Umbilical cord (tissue), 2 donors: ENCODE measurements at places on chromosomes 3 and 15. TPM values are rescaled to one million over a fixed set of nuclear protein-coding genes. Genes with fewer than 3 reads are reported as not detected.
A peak's percentile ranks its signal among the peaks of the same experiment; 100 is the strongest.

GRCh38 chr15:25909806-25910205 is 46.7 kb upstream of the ATP10A start:
- DNase-seq = no peak

DNA sequence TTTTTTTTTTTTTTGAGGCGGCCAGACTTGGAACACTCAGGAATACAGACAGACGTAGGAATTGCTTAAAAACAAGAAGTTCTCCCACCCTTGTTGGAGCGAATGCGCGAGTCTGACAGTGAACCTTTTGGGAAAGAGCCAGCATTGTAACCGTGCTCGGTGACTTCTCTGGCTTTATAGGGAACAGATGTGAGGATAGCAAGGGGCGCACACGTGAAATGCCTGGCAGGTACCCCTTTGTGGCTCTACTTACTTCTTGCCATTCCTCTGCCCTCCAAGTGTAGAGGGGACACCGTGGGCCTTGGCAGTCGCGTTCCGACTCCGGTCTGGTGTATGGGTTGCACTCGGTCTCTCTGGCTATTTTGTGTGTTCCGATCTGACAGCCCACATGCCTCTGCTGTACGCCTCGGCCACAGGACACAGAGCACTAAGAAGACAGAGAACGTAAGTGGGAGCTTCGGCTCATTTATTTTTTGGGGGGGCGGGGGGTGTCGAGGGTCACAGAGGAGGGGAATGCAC is 126.4 kb downstream of the ADAMTS9 start:
- no peak for DNase-seq

- DNase-seq = peak; percentile 91
Measured at GRCh38 chr3:22443571-22444233, 692.7 kb upstream of the ZNF385D start.

GRCh38 chr3:118987477-118987876 is 47.2 kb downstream of the IGSF11 start:
- DNase-seq = peak; percentile 83

GRCh38 chr3:129235344-129235917 is 14.0 kb upstream of the COPG1 start:
- DNase-seq = no peak

- peak; percentile 17 for DNase-seq
Measured at GRCh38 chr3:136070334-136070733, 104.8 kb downstream of the PPP2R3A start.

DNA sequence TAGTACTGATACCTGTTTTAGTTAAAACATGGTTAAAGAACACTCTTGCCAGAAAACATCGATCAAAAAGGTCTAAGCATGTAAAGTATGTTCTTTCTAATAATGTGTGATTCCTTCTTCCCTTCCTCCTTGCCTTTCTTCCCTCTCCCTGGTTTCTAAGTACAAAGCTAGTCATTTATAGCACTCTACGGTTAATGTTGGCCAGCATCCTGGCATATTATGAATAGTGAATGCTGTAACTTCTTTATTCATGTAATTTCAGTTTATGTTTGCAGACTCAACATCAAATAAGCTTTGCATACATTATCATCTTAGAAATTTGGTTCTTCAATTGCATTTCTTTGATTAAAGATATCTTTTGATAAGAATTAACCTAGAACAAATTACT is 27.1 kb downstream of the P2RY12 start:
- DNase-seq = no peak

The ACKR2 gene
- 10.4 TPM for total RNA-seq

DNA sequence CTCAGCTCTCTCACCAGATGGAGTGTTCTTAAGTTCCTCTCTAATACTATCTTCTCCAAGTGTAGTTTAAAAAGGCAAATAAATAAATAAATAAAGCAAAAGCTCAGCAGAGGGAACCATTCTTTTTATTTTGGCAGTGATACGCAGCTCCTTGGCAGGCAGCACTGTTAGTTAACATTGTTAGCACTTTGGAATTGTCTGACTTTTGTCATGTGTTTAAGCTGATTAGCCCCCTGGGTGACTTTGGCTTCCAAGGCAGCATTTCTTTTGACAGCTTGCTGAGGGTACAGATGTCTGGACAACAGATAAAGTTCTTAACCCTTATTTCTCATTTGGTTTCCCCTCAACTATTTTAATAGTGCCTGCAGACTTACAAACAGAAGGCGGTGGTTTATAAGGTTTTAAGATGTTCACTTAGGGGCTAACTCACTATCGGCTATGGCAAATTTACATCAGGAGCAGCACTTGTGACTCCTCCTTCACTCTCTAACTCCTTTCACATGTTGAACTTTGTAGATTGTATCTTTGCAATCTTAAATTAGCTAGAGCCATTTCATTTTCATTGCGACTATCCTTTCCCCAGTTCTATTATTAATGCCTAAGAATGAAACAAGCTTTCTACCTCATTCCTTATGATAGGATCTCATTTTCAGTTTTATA is 213.4 kb downstream of the ZBBX start:
- DNase-seq = peak; percentile 20

The GRK7 gene
- 4.8 TPM for total RNA-seq

DNA sequence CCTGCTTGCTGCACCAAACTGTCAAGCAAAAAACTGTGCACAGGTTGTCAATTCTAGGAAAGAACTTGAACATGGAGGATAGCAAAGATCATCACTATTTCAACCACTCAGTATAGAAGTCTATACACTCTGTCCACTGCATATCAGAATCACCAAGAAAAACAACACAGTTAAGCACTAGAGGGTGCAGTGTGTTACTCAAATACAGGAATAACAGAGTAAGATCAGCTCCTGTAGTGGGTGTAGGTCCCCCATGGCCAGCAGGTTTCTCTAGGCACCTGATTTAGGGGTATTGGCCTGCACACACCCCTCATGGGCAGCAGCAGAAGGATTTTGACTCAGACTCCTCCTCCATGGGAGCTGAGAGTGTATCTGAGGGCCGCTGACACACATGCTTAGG is 464.1 kb downstream of the EPHA6 start:
- DNase-seq = no peak

GRCh38 chr15:63194880-63195568 is 5.6 kb downstream of the RAB8B start:
- no peak for DNase-seq

The GUCA1C gene
- not detected for total RNA-seq

DNA sequence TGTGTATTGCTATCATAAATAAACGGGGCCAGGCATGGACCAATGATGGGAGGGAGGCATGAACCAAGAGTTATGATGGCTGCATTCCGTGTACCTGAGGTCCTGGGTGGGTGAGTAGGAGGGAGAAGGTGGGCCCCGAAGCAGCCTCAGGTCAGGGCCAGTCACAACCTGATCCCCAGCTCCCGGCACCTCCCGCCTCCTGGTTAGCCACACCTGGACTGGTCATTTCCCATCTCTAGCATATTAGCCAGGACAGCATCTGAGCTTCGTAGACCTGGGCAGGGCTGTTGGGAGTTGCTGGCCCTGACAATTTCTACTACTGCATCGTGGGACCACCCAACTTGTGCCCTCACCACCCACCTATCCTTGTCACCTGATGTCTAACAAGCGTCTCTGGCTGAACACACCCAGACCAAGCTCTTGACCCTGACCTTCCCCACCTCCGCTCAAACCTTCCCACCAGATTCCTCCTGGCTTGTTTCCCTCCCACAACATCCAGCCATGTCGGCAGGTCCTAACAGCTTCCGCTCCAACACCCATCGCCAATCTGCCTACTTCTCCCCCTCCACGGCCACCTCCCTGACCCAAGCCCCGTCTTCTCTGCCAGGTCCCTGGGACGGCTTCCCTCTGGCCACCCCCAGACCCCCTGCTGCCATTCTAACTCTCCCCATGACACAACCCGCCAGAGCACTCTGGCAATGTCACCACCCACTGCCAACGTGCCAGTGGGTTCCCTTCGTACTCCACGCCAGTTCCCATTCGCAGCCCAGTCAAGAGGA is 133.8 kb upstream of the IQSEC1 start:
- DNase-seq = no peak

The XCR1 gene
- 0.24 TPM for total RNA-seq

DNA sequence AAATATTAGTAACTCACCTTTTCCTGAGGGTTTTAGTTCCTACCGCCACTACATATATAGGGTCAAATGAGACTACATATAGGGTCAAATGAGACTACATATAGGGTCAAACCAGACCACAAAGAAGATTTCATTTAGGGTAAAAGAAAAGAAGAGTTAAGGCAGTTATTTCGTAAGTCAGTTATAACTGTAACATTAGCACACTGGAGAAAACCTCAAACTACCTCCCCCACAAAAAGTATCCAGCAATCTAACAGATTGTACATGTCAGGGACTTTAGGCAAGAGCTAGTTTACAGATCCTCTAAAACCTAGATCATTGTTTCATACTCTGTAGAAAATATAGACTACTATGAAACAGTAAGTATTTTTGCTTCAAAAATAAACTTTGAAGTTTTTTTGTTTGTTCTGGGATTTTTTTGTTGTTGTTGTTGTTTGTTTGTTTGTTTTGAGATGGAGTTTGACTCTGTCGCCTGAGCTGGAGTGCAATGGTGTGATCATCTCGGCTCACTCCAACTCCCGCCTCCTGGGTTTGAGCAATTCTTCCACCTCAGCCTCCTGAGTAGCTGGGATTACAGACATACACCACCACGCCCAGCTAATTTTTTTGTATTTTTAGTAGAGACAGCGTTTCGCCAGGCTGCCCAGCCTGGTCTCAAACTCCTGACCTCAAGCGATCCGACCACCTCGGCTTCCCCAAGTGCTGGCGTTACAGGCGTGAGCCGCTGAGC is 92.4 kb upstream of the CGNL1 start:
- DNase-seq = no peak

The DUOXA1 gene
- 3.1 TPM for total RNA-seq

The ARMC8 gene
- total RNA-seq = 81.1 TPM

DNA sequence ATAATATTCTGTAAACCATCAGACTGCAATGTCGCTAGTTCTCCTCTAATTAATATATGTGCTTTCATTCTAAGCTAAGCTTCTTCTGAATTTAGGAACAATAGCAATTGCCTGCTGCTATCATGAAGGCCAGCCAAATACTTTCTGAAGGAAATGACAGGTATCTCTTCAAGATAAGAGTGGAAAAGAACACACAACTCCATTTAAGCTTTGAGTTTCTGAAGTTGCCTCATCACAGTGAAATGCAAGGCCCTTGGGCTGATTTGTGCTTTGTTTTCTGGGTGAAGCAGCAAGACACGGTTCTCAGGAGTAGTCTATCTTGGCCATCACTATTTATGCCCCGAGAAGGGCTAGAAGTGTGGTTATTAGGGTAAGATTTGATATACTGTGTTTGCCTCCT is 6.2 kb downstream of the SLC7A14 start:
- no peak for DNase-seq

GRCh38 chr15:86840996-86841395 is 761.3 kb downstream of the AGBL1 start:
- no peak for DNase-seq

The CMTM8 gene
- total RNA-seq = not detected

DNA sequence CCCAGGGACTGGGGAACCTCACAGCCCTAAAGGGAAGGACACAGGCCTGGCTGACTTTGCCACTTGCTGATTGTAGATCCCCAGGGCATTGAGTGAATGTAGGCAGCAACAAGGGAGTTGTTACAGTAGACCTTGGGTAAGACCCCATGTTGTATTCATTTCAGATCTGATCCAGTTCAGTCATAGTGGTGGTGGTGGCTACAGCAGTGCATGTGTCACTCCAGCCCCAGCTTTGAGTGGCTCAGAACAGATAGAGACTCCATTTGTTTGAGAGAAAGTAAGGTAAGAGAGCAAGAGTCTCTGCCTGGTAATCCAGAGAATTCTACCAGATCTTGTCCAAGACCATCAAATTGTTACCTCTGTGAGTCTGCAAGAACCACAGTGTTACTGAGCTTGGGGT is 278.7 kb upstream of the SATB1 start:
- no peak for DNase-seq

DNA sequence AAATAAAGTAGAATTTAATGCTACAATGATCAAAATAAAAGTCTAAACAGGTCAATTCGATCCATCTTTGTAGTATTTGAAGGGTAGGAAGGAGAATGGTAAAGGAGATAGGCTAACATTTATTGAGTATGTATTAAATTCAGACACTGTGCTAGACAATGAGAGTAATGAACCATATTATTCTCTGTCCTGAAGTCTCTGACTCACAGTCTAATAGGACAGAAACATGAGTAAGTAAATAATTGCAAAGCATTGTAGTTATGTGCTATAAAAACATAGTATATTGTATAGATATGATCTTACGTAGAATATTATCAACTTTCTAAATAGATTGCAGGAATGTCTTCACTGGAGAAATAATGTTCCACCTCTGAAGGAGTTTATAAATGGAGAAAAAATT is 64.5 kb downstream of the MDFIC2 start:
- DNase-seq = no peak

The HPS3 gene
- total RNA-seq = 28.4 TPM

GRCh38 chr3:31275038-31275572 is 257.6 kb upstream of the STT3B start:
- DNase-seq = peak; percentile 53

The SEMA5B gene
- 6.0 TPM for total RNA-seq

- peak; percentile 58 for DNase-seq
Measured at GRCh38 chr3:183265157-183265642, 12.1 kb downstream of the B3GNT5 start.

The MOBP gene
- total RNA-seq = 1.9 TPM

GRCh38 chr15:66946578-66947164 is 118.7 kb upstream of the SMAD3 start:
- peak; percentile 74 for DNase-seq

DNA sequence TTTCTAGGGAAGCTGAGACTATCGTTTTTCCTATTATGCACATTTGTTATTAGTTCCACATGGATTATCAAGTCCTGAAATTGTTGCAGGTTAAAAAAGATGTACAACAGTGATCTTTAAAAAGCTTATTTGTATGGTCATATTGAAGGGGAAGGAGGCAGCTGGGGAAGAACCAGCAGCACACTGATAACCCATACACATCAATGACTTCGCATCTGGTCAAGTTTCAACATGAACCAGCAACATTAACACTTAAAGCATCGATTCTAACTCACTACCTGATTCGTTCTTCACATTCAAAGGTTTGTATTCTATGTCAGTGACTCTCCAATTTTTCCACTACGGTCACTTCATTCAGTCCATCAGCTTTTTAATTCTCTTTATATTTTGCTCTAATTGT is 56.4 kb downstream of the NCEH1 start:
- no peak for DNase-seq

- peak; percentile 89 for DNase-seq
Measured at GRCh38 chr15:65303687-65304380, 643 bp upstream of the RNU5B-1 start.

DNA sequence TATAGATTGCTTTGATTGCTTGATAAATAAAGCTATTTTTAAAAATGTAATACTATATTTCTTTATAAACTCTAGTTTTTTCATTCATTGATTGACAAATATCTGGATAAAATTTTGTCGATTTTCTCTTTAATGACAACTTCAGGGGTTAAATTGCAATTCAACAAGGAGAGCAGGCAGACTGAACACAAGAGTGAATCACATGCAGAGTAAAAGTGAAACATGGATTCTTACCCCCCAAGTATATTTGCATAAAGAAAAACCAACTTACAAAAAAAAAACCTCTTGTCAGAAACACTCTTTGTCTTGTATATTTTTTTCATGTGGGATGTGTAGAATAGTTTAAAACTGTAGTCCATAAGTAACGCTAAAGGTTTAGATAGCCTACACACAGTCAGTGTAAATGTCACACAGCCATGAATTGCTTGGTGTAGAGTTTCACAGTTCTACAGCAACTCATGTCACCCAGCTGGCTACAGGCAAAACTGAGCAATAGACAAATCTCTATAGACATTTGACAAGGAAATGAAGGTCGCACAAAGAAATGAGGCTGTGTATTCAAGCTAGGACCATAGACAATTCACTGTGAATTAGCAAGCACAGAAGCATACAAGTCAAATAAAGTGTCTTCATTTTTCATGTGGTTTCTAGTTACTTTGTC is 141.6 kb downstream of the THRB start:
- no peak for DNase-seq

GRCh38 chr3:143648708-143649107 is 199.6 kb downstream of the SLC9A9 start:
- no peak for DNase-seq
